IMR-90 (cell line): ENCODE measurements at places on chromosomes 5 and 9. TPM values are rescaled to one million over a fixed set of nuclear protein-coding genes. Genes with fewer than 3 reads are reported as not detected.
A peak's percentile ranks its signal among the peaks of the same experiment; 100 is the strongest.

DNA sequence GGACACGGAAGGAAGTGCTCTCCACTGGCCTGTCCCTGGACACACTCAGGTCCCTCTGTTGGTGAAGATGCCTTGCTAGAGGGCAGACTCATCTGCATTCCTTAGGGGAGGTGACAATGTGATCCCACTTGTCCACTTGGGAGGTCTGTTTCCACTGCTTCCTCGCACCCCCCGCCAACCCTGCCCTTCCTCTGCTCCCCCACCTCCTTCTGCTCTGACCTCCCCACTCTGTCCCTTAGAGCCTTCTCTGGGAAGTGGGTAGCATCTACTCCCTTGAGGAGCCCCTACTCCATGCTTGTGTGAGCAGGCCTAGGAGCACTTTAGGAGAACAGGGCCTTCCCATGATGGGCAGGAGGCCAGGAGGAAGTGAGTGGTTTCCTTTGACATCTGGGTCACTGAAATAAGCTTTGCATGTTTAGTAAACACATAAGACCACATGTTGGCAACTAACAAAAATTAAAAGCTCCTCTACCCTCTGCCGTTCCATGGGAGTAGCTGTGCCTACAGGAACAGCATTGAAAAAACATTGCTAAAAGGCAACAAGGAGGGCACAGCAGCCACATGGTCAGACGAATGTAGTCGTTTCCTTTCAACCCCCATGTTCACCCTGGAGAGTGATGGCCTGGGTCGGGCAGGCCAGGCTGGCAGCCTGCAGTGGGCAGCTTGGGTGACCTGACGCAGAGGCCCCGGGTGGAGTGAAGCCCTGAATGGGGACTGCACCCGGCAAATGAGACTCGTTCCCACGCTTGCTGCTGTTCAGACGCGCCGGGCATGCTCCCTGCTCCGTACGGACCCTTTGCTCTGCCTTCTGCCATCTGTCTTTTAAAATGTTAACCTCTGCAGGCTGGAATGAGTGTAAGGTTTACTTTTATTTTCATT is 634.0 kb downstream of the IRX1 start:
- no peaks in the 10 kb centered on the region for H3K36me3 ChIP-seq
- H3K4me3 ChIP-seq = no peak overlapping the region
- no peaks in the 10 kb centered on the region for H3K4me1 ChIP-seq

- no peak overlapping the region for H3K27ac ChIP-seq
- no peak overlapping the region for H3K4me3 ChIP-seq
- peaks cover 2% of the 10 kb centered on the region; the same call in 1 of the 2 replicates for H3K36me3 ChIP-seq
Observed at GRCh38 chr9:6827439-6828145, 69.8 kb downstream of the KDM4C start.

DNA sequence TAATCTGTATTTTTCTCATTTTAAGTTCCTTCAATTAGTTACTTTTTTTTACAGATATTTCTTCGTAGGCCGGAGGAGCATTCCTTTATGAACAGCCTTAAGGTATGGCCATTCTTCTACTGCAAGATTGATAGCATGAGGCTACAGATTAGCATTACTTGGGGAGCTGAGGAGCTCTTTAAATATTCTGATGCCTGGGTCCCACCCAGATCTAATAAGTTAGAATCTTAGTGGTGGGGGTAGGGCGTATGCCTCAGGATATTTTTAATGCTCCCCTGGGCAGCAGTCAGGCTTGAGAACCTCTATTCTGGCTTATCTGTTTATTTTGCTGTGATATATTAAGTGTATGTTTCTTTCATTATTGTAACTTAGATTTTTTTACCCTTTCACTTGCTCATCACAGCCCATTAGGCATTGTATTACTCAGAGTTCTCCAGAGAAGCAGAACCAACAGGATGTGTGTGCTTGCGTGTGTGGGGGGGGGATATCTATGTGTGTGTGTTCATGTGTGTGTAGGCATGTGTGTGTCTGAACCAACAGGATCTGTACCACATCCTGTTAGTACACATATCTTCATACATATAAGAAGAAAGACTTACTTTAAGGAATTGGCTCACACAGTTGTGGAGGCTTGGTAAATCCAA is 91.8 kb upstream of the MTAP start:
- H3K36me3 ChIP-seq = no peaks in the 10 kb centered on the region
- no peak overlapping the region for H3K4me3 ChIP-seq
- no peak overlapping the region for H3K27ac ChIP-seq
- H3K4me1 ChIP-seq = peaks cover 6% of the 10 kb centered on the region; the same call in 1 of the 2 replicates
- no peaks in the 10 kb centered on the region for H3K27me3 ChIP-seq

PTPN3 gene
- 0.72 and 0.83 TPM in 2 replicates for total RNA-seq

DNA sequence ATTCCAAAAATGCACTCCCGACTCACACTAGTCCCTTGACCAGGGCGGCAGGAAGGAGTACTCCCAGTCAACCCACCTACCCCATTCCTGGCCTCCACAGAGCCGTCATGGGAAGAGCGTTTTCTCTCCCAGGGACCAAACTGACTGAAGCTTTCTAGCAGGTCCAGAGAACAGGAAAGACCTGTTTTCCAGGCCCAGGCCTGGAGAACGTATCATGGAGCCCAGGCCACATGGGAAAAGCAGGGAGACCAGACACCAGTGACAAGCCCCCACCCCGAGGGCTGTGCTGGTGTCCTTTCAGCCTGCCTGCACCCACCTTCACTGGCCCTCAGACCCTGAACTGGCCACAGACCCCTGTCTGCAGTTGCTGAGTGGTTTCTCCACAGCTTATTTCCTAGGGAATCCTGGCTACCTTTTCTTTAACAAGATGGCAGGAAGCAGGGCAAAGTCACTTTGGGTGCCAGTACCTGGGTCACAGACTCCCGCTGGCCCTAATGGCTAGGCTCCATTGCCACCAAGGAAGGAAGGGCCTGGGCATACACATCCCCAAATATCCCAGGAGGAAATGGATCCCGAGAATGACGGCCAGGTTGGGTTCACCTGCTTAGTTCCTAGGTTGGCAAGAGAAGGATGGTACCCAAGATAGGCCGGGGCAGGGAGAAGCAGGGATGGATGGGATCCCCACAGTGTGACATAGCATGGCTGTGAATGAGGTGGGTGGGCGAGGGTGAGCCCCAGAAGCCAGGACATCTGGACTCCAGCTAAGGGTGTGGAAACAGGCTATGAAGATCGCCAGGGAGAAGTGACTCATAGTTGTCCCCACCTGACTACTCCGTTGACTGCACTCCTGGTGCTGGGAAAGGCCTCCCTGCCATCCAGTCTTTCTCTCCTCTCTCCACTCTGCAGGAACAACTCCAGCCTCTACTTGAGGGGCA is 12.2 kb downstream of the CCNI2 start:
- no peaks in the 10 kb centered on the region for H3K4me1 ChIP-seq
- H3K36me3 ChIP-seq = peaks cover 48% of the 10 kb centered on the region
- no peaks in the 10 kb centered on the region for H3K27me3 ChIP-seq
- H3K27ac ChIP-seq = no peak overlapping the region

DNA sequence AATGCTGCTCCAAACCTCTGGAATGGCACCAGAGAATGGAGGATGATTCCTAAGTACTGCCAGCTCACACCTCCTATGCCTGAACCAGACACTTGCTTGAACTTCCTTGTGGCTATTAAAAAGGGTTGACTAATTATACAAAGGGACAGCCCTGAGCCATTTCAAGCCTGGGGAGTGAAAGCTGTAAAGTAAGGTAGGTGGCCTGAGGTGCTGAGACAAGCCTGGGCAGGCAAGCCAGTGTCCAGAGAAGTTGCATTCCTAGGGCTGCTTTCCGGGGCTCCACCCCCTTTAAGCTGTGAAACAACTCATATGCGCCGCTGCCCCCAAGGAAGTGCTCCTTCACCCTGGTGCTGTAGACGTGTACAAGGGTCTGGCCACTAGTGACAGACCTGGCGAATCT is 79.9 kb upstream of the SLC1A3 start:
- H3K4me3 ChIP-seq = no peak overlapping the region
- H3K4me1 ChIP-seq = no peaks in the 10 kb centered on the region
- no peak for DNase-seq
- H3K36me3 ChIP-seq = no peaks in the 10 kb centered on the region

- H3K36me3 ChIP-seq = no peaks in the 10 kb centered on the region
- peak overlapping the region; percentile 44 for H3K4me3 ChIP-seq
- peak; percentile 73 for DNase-seq
- 0 out of 2 replicates have a peak, but pooled peaks cover 2% of the 10 kb centered on the region for H3K4me1 ChIP-seq
- H3K27ac ChIP-seq = peak overlapping the region; percentile 56; the same call in 1 of the 2 replicates
- H3K27me3 ChIP-seq = 0 out of 2 replicates have a peak, but pooled peaks cover 3% of the 10 kb centered on the region
Observed at GRCh38 chr5:73215891-73216610, 43.1 kb downstream of the TMEM174 start.

OSMR gene
- 38.9 and 41.6 TPM in 2 replicates for total RNA-seq

VDAC1 gene
- 365 and 423 TPM in 2 replicates for total RNA-seq

PRDM9 gene
- total RNA-seq = not detected in 2 replicates

PCDHGA9 gene
- total RNA-seq = 3.9 and 4.5 TPM in 2 replicates

GRCh38 chr5:31463351-31463750 is 68.5 kb downstream of the DROSHA start:
- no peak overlapping the region for H3K27ac ChIP-seq
- H3K36me3 ChIP-seq = peaks cover 15% of the 10 kb centered on the region
- no peaks in the 10 kb centered on the region for H3K27me3 ChIP-seq

OR2V1 gene
- not detected in 2 replicates for total RNA-seq

GRCh38 chr5:32805971-32806638 is 95.0 kb downstream of the NPR3 start:
- peak overlapping the region; percentile 82 for H3K27ac ChIP-seq
- no peaks in the 10 kb centered on the region for H3K27me3 ChIP-seq
- peak overlapping the region; percentile 28; the same call in 1 of the 2 replicates for H3K4me3 ChIP-seq
- H3K4me1 ChIP-seq = peaks cover 10% of the 10 kb centered on the region

GRCh38 chr5:168308976-168309598 is 17.6 kb downstream of the WWC1 start:
- DNase-seq = no peak
- no peaks in the 10 kb centered on the region for H3K27me3 ChIP-seq
- H3K4me1 ChIP-seq = peaks cover 3% of the 10 kb centered on the region; the same call in 1 of the 2 replicates
- H3K4me3 ChIP-seq = no peak overlapping the region

GRCh38 chr5:142749321-142749720 is 20.9 kb upstream of the ARHGAP26 start:
- no peak overlapping the region for H3K4me3 ChIP-seq
- H3K36me3 ChIP-seq = no peaks in the 10 kb centered on the region
- DNase-seq = peak; percentile 77
- H3K27ac ChIP-seq = no peak overlapping the region
- peaks cover 3% of the 10 kb centered on the region; the same call in 1 of the 2 replicates for H3K4me1 ChIP-seq

GABRA6 gene
- total RNA-seq = not detected in 2 replicates

DNA sequence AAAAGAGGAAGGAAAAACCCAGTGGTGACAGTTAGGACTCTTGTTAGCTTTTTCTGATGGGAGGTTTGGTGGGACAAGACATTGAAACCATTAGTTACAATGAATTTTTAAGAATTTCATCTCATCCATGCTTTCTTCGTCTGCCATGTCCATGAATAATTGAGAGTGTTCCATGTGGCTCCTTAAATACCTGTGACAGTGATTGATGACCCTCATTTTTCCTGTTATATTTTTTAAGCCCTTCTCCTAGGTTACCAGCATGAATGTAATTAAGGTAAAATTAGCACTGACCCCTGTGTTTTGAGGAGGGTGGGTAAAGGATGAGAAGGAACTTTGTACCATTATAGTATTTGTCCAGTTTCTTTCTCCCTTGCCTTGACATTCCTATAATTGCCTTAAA is 23.5 kb upstream of the PHF2 start:
- no peak for DNase-seq
- peaks cover 30% of the 10 kb centered on the region for H3K36me3 ChIP-seq
- no peaks in the 10 kb centered on the region for H3K4me1 ChIP-seq
- no peak overlapping the region for H3K4me3 ChIP-seq

DNA sequence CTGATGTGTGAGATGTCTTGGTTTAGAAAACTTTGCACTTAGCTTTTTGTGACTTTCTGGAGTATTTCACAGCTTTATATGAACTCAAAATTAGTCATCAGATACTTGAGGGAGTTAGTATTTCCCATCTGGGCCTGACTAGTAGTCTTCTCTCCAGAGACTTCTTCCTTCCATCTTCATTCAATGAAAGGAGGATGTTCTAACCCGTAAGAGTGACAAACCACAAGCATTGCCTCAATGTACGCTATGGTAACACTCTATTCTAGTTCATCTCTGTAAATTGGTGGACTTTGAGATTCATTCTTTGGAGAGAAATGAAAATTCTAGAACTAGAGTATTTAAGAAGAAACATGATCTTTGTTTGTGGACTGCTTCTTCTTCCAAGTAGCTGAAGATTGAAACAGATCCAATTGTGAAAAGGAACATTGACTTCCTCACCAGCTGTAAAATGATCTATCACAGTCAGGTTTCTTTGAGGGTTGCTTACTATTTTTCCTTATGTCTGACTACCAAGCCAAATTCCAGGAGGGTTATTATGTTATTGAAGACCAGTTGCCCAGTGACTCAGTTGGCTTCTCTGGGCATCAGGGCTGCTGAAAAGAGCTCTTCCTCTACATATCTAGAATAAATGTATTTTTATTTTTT is 157.6 kb downstream of the SLC12A2 start:
- no peaks in the 10 kb centered on the region for H3K27me3 ChIP-seq
- no peaks in the 10 kb centered on the region for H3K4me1 ChIP-seq
- H3K27ac ChIP-seq = no peak overlapping the region
- peak; percentile 20 for DNase-seq
- no peaks in the 10 kb centered on the region for H3K36me3 ChIP-seq

DNA sequence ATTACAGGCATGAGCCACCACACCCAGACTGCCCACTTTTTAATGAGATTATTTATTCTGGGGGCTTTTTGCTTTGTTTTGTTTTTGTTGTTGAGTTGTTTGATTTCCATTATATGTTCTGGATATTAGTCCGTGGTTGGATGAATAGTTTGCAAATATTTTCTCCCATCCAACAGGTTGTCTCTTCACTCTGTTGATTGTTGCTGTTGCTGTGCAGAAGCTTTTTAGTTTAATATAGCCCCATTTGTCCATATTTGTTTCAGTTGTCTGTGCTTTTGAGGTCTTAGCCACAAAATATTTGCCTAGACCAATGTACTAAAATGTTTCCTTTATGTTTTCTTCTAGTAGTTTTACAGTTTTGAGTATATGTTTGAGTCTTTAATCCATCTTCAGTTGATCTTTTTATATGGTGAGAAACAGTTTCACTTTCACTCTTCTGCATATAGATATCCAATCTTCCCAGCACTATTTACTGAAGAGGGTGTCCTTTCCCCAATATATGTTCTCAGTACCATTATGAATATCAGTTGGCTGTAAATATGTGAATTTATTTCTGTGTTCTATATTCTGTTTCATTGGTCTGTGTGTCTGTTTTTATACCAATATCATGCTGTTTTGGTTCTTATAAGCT is 30.2 kb upstream of the TBCA start:
- H3K4me1 ChIP-seq = no peaks in the 10 kb centered on the region
- no peaks in the 10 kb centered on the region for H3K36me3 ChIP-seq
- DNase-seq = no peak
- H3K4me3 ChIP-seq = no peak overlapping the region
- no peaks in the 10 kb centered on the region; the same call in 1 of the 2 replicates for H3K27me3 ChIP-seq

DNA sequence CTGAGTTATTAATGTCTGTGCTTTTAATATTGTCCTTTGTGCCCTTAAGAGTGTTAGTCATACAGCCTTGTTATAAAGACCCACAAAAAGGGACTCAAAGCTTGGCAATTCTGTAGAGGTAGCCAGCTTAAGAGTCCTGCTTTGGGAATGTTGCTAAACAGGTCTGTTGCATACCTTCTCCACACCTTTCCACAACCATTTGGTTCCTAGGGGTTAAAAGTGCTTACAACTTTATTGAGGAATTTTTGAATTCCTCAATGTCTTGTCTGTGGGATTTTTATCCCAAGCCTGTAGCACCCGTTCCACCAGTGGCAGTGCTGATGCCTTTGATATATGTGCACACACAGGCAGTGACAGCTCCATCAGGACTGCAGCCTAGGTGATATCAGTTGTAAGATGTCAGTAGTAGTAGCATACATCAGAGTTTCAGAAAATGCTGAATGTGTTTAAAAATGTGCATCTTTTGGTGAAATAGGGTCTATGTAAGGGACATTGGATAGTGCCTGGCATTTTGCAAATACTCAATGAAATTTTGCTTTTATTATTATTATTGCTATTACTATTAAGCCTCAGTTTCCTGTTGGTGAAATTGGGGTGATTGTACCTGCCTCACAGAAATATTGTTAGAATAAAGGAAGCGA is 68.5 kb downstream of the WWC1 start:
- H3K27ac ChIP-seq = no peak overlapping the region
- no peaks in the 10 kb centered on the region for H3K36me3 ChIP-seq
- H3K27me3 ChIP-seq = no peaks in the 10 kb centered on the region
- H3K4me1 ChIP-seq = peaks cover 8% of the 10 kb centered on the region
